HepG2 (cell line): ENCODE measurements at places on chromosomes 2 and 18. TPM values are rescaled to one million over a fixed set of nuclear protein-coding genes. Genes with fewer than 3 reads are reported as not detected.

DCDC2C gene
- polyA plus RNA-seq = not detected in 2 replicates

ERFE gene
- polyA plus RNA-seq = 0.05 and 0.09 TPM in 2 replicates

LAMA3 gene
- polyA plus RNA-seq = 0.45 and 0.65 TPM in 2 replicates

DUSP2 gene
- not detected in 2 replicates for polyA plus RNA-seq

TLX2 gene
- polyA plus RNA-seq = 0.05 and 0.09 TPM in 2 replicates

ST6GAL2 gene
- polyA plus RNA-seq = not detected in 2 replicates

GKN2 gene
- not detected in 2 replicates for polyA plus RNA-seq

TDRD15 gene
- polyA plus RNA-seq = 0.07 and 0.12 TPM in 2 replicates

STK17B gene
- 0.81 and 1.6 TPM in 2 replicates for polyA plus RNA-seq

SERPINB2 gene
- polyA plus RNA-seq = 0.04 and 0.07 TPM in 2 replicates

SEPTIN10 gene
- polyA plus RNA-seq = 40.3 and 45.8 TPM in 2 replicates

CHRNG gene
- polyA plus RNA-seq = not detected in 2 replicates

SKA1 gene
- polyA plus RNA-seq = 3.8 and 5.3 TPM in 2 replicates

TCF4 gene
- polyA plus RNA-seq = not detected in 2 replicates

IL18RAP gene
- polyA plus RNA-seq = 0.05 TPM in 1 of 2 replicates, not detected in the other

GPR39 gene
- polyA plus RNA-seq = 0.16 and 0.55 TPM in 2 replicates

ZSWIM2 gene
- not detected in 2 replicates for polyA plus RNA-seq

HDHD2 gene
- 10.0 and 10.2 TPM in 2 replicates for polyA plus RNA-seq

EPAS1 gene
- 182 and 202 TPM in 2 replicates for polyA plus RNA-seq

CLEC4F gene
- polyA plus RNA-seq = 0.12 and 0.14 TPM in 2 replicates

CUL3 gene
- 27.3 and 33.2 TPM in 2 replicates for polyA plus RNA-seq

GPR75 gene
- 3.9 and 4.1 TPM in 2 replicates for polyA plus RNA-seq

SLC4A3 gene
- 0.95 and 1.2 TPM in 2 replicates for polyA plus RNA-seq

SPEG gene
- 0.24 and 0.94 TPM in 2 replicates for polyA plus RNA-seq

CDKL4 gene
- polyA plus RNA-seq = 0.10 and 0.50 TPM in 2 replicates

CD207 gene
- polyA plus RNA-seq = 0.13 and 0.15 TPM in 2 replicates

OTOS gene
- not detected in 2 replicates for polyA plus RNA-seq

ATG16L1 gene
- 26.0 and 32.4 TPM in 2 replicates for polyA plus RNA-seq

PAIP2B gene
- 0.16 and 0.18 TPM in 2 replicates for polyA plus RNA-seq

HOXD8 gene
- polyA plus RNA-seq = not detected in 2 replicates

NPAS2 gene
- polyA plus RNA-seq = 37.5 and 48.9 TPM in 2 replicates

GTF2A1L gene
- polyA plus RNA-seq = not detected in 2 replicates

TUBA3D gene
- not detected in 2 replicates for polyA plus RNA-seq

ALPP gene
- polyA plus RNA-seq = not detected in 2 replicates

RAB27B gene
- not detected in 2 replicates for polyA plus RNA-seq
